ENCODE measurements at places on chromosomes 5 and 9. TPM values are rescaled to one million over a fixed set of nuclear protein-coding genes. Genes with fewer than 3 reads are reported as not detected.

Gene PLCXD3
- 4.9 TPM for total RNA-seq

Gene IFNA2
- total RNA-seq: 0.75 TPM

GRCh38 chr9:124035001-124035650 is 23.6 kb downstream of the LHX2 start:
- no peak for DNase-seq

- no peak for DNase-seq
Measured at GRCh38 chr5:172791726-172792445, 20.9 kb upstream of the DUSP1 start.

- DNase-seq: no peak
Measured at GRCh38 chr5:172377856-172378255, 76.5 kb downstream of the SH3PXD2B start.

- DNase-seq: peak; percentile 27
Measured at GRCh38 chr9:72524820-72525540, 3.6 kb downstream of the TMC1 start.

DNA sequence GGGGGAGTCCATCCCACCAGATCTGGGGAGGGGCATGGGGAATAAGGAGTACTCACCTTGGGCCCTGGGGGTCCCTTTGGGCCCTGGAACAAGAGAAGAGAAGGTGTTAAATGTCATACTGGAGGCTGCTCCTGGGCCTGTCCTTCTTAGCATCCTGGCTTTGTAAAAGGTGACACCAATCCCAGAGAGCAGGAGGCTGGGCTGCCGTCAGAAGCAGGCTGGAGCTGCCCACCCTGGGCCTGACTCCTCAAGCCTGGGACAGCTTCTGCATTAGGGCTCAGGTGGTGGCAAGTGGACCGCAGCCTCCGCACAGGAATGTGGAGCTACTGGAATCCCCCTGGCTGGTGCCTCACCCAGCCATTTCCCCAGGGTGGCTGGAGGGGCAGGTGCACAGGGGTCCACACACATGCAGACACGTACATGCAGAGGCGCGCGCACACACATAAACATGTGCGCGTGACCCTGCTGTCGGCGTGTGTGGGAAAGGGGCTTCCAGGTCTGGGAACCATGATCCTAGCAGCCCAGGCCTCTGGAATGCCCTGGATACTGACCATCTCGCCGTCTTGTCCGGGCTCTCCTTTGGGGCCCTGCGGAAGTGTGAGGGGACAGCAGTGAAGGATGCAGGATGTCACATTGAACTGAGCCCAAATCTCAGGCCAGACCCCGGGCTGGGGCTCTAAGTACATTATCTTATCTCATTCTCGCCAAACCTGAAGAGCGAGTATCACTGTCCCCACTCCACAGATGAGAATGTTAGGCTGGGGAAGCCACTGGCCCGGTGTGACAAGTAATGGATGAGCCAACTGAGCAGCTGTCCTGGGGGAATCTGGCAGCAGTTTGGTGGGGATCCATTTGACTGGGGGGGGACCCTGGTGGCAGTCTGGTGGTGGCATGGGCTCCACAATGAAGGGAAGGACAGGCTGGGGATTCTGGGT is 29.3 kb upstream of the PHYKPL start:
- no peak for DNase-seq

DNA sequence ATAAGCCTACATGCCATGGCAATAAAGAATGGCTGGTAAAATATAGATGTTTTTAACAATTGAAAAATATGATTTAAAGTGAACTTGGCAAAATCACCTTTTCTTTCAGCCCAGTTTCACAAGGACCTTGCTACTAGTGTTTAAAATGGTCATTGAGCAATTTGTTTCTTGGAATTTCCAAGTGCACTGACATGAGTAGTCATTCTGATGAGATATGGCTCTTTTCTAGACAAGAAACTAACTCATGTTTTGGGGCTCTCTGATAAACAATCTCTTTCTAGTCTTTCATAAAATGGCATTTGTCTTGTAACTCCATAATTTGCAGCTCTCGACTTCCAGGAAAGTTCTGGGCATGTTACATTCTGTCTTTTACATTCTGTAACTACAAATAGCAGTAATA is 176.8 kb downstream of the NR2F1-AS1 start:
- no peak for DNase-seq

DNA sequence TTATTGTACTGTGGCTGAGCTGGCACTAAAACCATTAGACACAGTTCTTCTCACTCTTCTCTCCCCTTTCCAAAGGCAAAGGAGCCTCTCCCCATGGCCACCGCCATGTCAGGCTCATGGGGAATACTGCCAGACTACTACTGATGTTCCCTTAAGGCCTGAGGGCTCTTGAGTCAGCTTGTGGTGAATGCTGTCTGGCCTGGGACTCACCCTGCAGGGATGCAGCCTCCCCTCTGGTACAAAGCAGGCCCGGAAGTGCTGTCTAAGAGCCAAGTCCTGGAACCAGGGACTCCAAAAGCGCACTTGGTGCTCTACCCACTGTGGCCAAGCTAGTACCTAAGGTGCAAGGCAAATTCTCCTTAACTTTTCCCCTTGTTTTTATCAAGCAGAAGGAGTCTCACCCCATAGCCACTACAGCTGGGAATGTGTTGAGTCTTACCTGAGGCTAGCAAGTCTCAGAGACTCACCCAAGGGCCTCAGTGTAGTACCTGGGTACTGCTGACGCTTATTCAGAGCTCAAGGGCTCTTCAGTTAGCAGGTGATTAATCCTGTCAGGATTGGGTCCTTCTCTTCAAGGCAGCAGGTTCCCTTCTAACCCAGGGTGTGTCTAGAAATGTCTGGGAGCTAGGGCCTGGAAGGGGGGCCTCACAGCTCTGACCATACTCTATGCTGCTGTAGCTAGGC is 33.2 kb upstream of the C5orf46 start:
- DNase-seq: no peak
